ENCODE measurements at places on chromosomes 7 and 10. TPM values are rescaled to one million over a fixed set of nuclear protein-coding genes. Genes with fewer than 3 reads are reported as not detected.

The RGR gene
- total RNA-seq = 3.4 TPM

The TMEM26 gene
- total RNA-seq = 6.0 TPM

DNA sequence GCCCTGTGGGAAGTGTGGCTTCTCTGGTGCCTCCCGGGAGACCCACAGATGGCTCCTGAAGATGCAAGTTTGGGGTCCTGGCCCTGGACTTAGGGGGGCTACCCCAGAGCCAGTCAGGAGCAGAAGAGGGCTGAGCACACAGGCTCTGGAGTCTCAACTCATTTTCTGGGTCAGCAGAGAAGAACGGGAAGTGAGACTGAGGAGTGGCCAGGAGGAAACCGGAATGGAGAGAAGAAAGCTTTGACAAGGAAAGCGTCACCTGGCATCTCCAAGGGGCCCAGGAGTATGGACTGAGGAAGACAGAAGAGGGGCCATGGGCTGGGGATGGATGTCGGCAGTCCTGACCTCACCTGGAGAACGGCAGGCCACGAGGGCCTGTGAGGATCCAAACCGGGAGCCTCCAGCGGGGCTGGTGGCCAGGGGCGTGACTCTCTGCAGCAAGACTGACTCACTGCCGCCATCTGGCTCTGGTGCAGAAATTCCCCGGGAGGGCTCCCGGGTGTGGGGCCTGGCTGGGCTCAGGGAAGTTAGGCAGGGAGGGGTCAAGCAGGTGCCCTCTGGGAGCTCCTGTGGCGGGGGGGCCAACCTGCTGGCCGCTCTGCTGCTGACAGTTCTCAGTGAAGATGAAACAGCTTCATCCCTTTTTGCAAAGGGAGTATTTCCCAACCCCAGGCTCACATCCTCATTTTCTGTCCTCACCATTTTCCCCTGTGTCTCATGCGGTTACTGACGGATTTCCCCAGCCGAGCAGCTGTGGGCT lies 23.6 kb downstream of the DAGLB start:
- no peak for DNase-seq

The CEP41 gene
- total RNA-seq = 12.5 TPM

The MACC1 gene
- 0.28 TPM for total RNA-seq

DNA sequence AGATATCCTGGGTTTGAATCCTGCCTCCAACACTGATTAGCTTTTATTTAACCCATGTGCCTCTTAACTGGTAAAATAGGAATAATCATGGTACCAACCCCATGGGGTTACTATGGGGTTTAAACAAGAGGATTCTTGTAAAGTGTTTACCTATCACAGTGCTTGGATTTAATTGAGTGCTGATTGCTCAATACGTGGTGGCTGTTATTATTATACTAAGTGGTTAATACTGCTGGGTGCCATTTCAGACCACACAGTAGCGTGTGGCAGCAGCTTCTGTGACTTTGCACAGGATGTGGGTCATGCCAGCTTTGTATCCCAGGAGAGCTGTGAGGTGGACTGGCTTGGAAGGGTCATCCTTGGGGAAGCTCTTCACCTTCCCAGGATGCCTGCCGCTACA lies 177.2 kb downstream of the SEC23IP start:
- DNase-seq = no peak

GRCh38 chr7:2843711-2844152 lies 376 bp downstream of the GNA12 start:
- DNase-seq = no peak

- DNase-seq = no peak
Observed at GRCh38 chr10:119246862-119247549, 39.6 kb downstream of the GRK5 start.

The CPN1 gene
- 0.11 TPM for total RNA-seq

DNA sequence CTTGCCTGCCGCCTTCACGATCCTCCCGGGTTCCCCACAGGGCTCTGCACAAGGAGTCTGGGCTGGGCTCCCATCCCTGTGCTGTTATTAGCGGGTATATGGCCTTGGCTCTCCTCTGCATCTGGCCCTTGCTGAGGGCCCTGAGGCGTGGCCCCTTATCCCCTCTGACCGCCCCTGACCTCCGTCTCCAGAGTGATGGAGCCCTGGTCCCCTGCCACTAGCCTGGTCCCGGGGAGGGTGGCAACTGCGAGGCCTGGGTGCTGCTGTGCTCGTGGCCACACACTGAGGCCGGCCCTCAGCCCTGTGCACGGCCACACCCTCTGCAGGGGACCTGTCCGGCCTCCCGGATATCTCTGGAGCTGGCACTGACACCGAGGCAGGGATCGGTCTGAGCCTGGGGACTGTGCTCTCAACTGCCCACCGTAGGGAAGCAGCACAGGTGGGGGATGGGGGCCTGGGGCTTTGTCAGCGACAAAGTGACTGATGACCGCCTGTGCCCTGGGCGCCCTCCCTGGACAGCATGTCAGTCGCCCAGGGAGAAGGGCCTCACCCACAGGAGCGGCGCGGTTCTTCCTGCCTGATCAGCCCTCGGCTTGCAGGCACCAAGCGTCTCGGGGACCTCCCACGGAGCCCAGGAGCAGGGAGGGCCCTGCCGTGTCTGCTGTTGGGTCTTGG lies 72.4 kb downstream of the NKX6-2 start:
- no peak for DNase-seq

The VSTM4 gene
- total RNA-seq = 29.9 TPM

The ZRANB1 gene
- total RNA-seq = 47.3 TPM

DNA sequence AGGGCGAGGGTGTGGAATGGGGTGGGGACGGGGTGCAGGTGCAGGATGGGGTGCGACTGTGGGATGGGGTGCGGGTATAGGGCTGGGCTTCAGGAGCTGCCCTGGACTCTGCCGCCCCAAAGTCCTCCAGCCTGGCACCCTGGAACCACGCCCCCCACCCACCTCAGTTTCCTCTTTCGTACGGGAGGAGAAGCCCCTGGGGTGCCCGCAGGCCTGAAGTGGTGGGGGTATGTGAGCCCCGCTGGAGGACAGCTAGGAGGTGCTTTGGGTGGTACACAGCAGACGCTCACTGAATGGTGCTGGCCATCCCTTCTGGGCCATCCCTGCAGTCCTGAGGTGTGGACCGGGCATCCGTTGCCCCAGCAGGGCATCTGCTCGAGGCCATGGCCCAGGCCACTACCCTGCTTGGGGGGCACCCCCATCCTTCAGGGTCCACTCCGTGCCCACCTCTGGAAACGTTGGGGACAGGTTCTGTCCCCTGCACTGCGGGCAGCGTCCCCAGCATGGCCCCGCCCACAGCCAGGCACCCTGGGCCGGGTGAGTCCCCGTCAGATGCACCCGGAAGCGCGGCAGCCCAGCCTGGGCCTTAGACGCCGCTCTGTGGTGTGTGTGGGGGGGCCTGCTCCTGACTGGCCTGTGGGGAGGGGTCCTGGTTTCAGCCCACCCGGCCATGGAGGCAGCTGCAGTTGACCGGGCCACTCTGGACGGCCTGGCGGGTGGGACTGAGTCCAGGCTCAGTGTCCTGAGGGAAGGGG lies 41.6 kb downstream of the UNCX start:
- no peak for DNase-seq

DNA sequence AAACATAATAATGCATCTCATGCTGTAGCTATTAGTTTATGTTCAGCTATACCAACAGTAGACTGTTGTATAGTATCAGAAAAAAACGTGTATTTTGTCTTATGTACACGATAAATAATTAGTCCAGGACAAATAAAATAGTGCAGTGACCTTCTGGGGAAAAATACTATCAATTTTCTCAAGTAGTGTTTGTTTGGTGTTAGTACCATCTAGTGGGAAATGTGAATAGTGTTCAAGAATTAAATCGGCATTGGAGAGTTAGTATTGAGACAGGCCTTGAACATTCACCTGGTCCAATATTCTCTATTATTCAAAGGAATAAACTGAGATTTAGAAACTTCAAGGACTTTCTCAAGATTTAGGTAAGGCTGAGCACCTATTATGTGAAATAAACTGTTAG lies 21.7 kb upstream of the OR2A5 start:
- no peak for DNase-seq

- DNase-seq = no peak
Observed at GRCh38 chr7:17913250-17913649, 27.0 kb downstream of the SNX13 start.

DNA sequence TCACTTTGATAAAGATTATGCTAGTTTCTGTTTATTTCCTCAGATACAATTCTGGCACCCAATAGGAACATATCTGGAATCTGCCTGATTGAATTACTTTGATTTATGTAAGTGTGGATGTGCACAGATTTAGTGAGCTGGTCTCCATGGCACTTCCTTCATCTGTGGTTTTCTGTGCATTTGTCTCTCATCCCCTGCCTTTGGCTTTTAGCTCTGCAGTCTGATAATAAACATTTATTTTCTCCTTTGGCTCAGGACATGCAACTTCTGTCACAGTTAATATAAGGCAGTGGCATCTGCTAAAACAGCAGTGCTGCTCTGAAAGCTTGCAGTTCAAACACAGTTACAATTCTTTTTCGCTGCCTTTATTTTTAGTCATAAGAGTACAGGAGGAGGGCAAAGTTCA lies 273.7 kb upstream of the CHRM2 start:
- DNase-seq = peak; percentile 77

- DNase-seq = no peak
Observed at GRCh38 chr10:123535386-123535785, 130.8 kb upstream of the GPR26 start.

DNA sequence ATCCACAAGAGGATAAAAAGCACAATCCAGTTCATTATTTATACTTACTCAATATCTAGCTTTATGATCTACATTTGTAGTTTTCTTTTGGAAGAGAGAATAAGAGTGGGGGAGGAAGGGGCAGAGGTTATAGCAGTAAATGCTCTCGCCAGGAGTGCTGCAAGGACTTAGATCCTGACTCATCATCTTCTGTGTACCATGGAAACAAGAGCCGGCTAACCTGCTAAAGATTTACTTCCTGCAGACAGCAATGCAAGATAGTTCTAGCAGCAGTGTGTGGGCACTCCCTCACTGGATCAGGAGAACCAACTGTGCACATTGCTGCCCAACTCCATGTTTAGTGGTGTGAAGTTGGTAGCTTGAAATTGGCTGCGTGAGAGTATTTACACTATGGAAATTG lies 47.7 kb upstream of the TRIL start:
- DNase-seq = no peak

DNA sequence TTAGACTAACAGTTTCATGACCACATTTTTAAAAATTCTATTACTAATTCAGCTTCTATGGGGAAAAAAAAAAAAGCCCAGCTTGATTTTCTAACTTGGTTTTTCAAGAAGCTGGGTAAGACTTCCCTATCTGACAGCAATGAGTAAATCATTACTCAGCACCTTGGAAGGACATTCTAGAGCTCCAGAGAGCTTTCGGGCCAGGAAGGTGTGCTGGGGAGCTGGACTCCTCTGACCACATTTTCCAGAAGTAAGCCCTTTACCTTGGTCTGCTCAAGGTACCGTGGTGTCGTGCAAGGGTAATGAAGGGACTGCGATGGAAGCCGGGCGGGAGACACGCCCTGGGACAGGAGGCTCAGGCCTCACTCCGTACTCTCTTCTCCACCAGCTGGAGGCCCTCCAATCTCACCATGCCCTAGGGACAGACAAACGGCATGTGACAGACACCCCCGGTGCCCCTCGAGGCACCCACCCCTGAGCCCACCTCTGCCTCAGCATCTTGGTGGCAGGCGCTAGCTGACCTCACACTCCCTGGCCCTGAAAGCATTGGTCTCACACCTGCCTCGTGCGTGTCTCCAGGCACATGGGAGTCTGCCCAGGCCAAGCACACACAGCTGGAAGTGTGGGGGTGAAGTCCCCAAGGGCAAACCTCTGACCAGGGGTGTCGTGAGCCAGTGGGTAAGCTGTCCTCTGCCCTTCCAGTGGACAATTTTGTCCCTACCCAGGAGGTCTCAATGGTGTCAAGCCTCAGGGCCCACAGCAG lies 152.1 kb downstream of the OAT start:
- no peak for DNase-seq

GRCh38 chr7:116185956-116186355 lies 24.4 kb upstream of the TES start:
- no peak for DNase-seq

- no peak for DNase-seq
Observed at GRCh38 chr7:107065929-107066247, 21.4 kb downstream of the PRKAR2B start.

DNA sequence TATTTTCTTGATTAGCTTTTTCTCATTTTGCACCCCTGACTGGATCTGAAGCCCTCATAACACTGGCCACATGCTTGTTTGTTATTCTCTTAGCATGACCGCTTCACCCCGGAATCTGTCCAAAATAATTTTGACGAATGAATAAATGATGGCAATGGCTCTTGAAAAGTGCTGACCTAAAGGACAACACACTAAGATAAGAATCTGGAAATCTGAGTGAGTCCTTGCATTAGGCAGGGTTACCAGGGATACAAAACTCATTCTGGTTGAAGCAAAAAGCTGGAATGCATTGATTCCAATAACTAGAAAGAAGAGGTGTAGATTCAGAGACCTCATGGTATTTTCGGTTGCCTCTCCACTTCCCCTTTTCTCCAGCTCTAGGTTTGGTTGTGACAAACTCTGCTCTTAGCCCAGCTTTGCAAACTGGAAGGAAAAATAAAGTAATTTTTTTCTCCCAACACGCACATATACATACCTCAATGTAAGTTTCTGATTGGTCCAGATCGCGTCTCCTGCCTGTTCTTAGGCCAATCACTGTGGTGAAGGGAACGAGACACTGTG lies 157.4 kb downstream of the SKIDA1 start:
- no peak for DNase-seq

GRCh38 chr7:51351661-51352060 lies 35.1 kb upstream of the COBL start:
- no peak for DNase-seq

DNA sequence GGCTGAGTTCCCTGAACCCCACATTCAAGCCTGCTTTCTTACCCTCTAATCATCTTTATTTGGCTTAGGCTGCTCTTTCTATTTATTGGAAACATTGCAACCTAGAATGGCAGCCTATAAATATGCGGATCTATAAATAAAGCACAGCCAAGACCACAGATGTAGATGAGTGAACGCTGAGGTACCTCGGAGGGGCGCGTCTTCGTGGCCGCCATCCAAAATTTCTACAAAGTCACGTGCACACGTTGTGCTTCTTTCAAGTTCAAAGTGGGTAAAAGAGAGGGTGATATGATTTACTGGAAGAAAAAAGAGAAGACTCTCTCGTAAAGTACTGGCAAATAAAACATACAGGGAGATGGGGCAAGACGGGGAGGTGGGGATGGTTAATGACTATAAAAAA lies 132.6 kb upstream of the RSU1 start:
- no peak for DNase-seq

DNA sequence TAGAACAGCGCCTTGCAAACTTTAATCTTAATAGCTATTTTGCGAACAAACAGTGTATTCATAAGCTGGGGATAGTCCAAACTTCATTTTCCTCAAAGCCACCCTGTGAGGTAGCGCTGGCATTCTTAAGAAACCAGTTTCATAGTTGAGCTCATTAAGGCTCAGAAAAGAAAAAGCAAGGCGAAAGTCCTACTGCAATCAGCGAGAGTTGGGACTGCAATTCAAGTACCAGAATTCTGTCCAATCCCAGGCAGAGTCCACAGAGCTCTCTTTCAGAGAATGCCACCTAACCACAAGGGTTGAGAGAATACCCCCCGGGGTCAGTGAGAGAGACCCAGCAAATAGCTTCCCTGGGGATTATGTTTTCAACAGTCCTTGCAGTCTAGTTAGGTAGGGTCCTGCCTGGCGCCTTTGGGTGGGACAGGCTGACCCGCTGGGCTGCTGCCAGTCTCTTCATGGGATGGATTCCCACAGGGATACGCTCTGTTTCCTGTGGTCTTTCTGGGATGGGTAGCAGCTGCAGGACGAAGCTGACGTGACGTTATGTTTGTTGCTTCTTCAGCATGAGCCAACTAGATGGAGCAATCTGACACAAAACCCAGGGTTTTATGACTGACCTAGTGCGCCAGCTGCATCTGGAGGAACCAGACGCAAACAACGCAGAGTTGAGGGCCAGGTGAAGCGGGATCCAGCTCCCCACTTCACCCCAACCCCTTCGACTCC lies 16.0 kb downstream of the BMPER start:
- DNase-seq = no peak

The NACAD gene
- 14.1 TPM for total RNA-seq

All from spinal cord (tissue), 10 donors.